ENCODE measurements at places on chromosomes 16 and 17.
A peak's percentile ranks its signal among the peaks of the same experiment; 100 is the strongest.

- peak; percentile 84 for DNase-seq
Measured at GRCh38 chr17:57403236-57403635, 146.9 kb downstream of the MSI2 start.

- DNase-seq: peak; percentile 97
Measured at GRCh38 chr16:471353-472198, 46.1 kb downstream of the RAB11FIP3 start.

- DNase-seq: no peak
Measured at GRCh38 chr16:11087691-11088073, 143.3 kb downstream of the CLEC16A start.

GRCh38 chr16:88705801-88706228 lies 393 bp downstream of the RNF166 start:
- DNase-seq: no peak
